Stimulated activated CD8-positive, alpha-beta memory T cell treated with anti-CD3 and anti-CD28 coated beads, Interleukin-7, amount 100 ng/mL, for 1 hour (primary cell): ENCODE measurements at places on chromosomes 3 and 15.

- no peak for DNase-seq
Observed at GRCh38 chr3:39185959-39186691, 6.3 kb downstream of the XIRP1 start.

DNA sequence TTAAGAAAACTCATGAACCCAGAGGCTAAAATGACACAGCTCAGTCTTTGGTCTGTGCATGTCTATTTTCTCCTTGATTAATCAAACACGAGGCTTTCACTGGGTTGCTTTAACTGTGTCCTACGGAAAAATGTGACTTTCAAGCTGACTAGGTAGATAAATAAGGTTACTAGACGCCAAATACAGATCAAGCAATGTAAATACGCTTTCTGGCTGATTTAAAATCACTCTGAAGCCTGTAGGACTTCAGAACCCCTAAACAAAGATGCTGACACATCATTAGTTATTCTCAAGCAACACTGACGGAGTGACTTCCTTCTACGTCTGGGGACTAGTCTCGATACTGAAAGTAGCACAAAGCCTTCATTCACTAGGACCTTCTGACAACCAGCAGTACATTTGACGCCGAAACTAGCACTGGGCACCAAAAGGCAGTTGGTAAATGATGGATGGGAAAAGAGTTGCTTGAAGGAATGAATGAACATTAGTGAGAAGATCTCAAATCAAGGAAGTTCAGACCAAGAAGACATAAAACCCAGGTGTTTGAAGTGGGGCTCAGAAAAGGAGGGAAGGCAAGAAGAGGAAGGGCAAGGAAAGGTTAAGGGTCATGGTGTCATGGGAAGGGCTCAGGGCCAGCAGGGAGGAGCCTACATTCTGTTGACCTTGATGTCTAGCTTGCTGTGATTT, 67.1 kb upstream of the CDV3 start:
- DNase-seq = no peak

DNA sequence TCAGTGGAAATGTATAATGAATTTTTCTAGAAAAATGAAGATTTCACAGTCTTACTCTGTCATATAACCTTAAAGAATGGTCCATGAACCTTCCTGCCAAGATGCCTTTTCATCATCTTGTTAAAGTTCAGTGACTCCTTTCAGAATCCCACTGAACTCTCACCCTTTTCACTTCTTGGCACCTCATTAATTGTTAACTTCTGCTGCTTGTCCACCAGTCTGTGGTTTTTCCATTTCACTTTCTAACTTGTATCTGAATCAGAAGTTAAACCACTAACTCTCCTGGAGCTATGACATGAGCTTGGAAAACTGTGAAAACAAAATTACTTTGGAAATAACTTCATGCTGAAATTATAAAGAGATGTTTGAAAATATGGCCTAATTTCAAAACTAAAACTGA, 281.2 kb upstream of the ALCAM start:
- DNase-seq = no peak

- DNase-seq = no peak
Observed at GRCh38 chr3:109678600-109678999, 341.3 kb upstream of the DPPA4 start.

DNA sequence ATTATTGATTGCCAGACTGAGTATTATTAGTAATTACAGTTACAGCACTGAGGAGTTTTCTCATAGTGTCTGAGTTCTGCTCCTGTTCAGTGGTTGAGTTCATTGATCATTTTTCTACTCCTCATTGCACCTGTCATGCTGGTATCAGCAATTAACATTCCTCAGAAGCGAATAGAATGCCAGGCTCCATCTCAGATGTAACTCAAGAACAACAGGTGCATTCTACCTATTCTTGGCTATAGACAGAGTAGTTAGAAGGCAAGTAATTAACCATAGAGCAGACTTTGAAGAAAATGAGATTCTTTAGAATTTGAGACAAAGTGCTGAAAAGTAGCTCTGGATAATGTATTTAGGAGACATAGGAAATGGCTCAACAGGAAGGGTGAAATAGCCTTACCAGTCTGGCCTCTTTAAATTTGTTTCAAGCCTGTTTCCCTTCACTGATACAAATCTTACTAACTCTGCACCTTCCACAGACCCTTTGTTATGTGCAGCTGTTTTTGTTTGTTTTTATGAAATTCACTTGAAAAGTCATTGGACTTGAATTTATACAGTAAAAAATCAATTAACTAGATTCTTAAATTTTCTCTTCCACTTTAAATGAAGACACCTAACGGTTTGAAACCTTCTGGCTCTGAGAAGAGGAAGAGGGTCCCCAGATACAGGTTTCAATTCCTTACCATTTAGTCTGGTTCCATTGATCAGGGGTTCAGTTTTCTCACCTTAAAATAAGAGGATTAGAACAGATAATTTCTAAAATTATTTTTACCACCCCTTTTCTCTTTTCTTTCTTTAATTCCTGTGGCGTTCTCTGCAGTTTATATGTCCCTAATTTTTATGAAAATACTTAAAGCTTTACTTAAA, 109.6 kb downstream of the FNDC3B start:
- no peak for DNase-seq

GRCh38 chr3:122067214-122067550, 12.0 kb downstream of the CD86 start:
- DNase-seq = no peak

DNA sequence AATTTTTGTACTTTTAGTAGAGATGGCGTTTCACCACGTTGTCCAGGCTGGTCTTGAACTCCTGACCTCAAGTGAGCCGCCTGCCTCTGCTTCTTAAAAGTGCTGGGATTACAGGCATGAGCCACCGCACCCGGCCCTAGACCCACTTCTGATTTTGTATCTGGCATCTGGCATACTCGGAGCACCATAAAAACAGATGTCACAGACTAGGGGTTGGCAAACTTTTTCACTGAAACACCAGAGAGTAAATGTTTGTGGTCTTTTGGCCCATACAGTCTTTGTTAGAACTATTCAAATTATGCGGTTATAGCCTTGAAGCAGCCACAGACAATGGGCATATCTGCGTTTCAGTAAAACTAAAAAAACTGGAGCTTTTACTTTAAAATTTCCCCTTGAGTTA, 110.7 kb downstream of the TJP1 start:
- no peak for DNase-seq

DNA sequence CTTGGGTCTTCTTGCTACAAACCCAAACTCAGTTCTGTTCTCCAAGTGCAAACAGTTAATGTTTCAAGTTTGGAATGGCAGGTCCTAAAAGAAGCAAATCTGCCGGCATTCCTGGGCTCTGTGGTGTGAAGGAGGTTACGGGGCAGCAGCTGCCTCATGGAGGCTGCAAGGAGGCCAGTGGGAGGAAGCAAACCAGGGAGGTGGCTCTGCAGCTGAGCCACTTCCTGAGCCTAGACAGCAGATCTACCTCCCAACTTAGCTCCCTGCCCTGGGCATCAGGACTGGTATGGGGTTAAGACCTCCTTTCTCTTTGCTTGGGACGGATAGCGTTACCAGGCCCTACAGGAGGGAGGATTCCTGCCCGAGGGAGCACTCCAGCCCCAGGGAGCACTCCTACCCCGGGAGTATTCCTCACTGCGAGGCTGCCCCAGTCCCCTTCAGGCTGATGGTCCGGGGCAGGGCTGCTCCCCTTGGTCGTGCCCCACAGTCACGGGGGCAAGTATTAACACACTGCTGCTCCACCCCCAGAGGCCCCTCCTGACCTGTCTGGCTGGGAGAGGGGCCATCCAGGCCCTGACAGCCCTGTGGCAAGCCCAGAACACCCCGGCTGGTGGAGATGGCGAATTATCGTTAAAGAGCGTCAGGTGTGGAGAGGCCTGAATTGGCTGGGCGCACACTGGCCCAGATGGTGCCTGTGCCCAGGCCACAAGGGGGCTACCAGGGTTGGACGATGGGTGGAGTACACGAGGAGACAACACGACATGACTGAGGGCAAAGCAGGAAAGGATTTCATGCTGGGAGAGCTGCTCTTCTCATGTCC, 129.9 kb downstream of the ATP10A start:
- no peak for DNase-seq

DNA sequence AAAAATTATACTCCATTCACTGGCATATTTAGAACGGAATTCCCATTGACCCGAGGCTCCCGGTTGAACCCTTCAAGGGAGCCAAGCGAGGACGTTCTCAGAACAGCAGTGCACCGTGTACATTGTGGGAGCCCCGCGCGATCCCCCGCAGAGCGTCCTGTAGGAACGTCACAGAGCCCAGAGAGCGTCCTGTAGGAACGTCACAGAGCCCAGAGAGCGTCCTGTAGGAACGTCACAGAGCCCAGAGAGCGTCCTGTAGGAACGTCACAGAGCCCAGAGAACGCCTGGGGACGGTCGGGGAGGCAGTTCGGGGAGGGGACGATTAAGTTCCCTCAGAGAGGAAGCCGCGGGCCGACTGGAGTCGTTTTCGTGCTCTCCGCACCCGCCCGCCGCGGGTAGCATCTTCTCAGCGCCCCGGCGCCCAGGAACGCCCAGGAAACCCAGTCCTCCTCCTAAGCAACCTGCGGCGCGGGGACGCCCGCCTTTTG, 506 bp upstream of the ATP1B3 start:
- DNase-seq = peak; percentile 46

- no peak for DNase-seq
Observed at GRCh38 chr3:77686560-77686959, 646.7 kb downstream of the ROBO2 start.

- DNase-seq = no peak
Observed at GRCh38 chr3:149415484-149415883, 38.0 kb upstream of the TM4SF1 start.

- DNase-seq = no peak
Observed at GRCh38 chr3:49616061-49616460, 58.1 kb upstream of the APEH start.

DNA sequence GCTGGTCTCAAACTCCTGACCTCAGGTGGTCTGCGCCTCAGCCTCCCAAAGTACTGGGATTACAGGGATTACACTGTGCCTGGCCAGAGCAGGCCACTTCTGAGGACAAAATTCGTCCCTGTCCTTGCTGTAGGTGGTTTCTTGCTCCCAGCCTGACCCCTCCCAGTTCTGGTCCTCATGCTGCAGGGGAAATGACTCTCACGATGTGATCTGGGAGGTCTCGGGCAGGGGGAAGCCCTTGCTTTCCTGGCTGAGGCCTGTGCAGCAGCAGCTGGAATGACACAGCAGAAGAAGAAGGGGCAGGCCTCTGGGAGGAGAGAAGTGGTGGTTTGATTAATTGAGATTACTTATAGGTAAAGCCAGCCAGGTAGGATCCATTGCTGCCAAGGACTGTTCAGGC, 39.3 kb downstream of the MEGF11 start:
- DNase-seq = no peak

GRCh38 chr3:150222691-150223489, 185.2 kb upstream of the TSC22D2 start:
- no peak for DNase-seq

DNA sequence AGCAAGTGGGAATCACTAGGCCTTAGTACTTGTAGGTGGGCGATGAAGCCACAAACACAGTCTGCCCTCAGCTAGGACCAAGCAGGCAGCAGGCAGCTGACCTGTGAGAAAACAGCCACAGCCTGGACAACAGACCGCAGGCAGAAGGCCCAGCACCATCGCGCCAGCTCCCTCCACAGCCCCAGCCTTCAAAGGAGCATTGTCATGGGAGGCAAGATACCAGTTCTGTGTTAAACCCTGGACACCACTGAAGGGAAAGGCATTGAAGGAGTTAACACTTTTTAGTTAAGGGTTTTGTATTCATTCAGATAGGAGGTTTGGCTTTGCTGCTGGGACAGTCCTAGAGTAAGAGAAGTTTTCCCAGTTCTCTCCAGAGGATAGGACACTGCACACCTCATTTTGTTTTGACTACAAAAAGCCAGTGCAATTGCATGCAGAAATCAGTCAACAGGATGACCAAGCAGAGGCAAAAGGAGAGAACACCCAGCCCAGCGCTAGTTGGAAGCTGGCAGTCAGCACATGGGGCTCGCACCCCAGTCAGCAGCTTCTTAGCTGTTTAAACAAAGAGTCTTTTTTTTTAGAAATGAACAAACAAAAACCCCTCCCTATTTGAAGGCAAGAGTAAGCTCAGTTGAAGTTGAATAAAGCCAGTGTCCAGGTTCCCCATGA, 286.1 kb upstream of the TPM1 start:
- no peak for DNase-seq

DNA sequence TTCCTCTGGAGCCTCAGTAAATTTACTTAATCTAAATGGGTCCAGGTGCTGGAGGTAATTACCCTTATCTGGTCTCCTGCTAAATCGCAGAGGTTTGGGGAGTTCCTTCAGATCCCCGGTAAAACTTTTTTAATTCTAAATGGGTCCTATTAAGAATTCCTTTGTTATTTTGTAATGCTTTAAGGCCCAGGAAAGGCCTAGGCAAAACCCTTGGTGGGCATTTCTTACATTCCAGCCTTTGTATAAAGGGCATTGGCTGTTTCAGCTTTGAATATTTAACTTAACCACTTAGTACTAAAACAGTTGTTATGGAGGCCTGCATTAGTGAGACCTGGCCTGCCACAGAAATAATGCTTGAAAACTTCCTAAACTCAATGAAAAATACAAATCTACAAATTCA, 14.9 kb upstream of the ZNF662 start:
- no peak for DNase-seq

- peak; percentile 41 for DNase-seq
Observed at GRCh38 chr15:89361451-89362202, 27.0 kb upstream of the POLG start.

- no peak for DNase-seq
Observed at GRCh38 chr3:33312361-33312760, 35.1 kb downstream of the FBXL2 start.

DNA sequence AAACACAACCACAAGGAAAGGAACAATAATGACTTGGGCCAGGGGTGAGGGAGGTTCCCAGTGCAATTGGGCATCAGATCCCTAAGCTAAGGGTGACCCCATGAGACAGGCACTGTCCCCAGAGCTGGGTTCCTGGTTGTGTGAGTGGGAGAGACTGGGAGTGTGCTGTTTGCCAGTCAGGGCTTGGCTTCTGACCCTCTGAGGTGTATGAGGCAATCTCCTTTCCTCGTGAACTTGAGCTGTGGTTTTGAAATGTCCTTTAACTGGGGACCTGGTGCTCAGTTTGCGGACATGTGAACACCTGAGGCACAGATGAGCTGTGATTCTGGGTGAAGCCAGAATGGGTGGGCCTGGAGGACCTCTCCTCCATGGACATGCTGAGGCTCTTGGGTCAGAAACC, 58.5 kb upstream of the PLXNA1 start:
- DNase-seq = no peak

DNA sequence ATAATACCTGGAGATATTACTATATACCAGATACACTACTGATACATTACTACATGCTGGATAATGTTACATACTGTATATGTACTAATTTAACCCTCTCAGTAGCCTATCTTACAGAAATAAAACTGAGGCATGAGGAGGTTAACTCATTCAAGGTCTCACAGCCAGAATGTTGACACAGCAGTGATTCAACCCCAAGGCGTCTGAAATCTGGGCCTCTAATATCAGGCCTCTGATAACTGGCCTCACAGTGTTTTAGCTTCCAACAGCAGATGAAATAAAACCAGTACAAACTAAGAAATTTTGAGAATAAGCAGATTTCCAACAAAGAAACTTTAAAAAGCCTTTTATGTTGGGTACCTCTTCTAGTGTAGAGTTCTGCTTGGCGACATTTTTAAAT, 23.4 kb downstream of the DZIP1L start:
- DNase-seq = no peak
